ENCODE measurements at places on chromosomes 7 and 10.
A peak's percentile ranks its signal among the peaks of the same experiment; 100 is the strongest.

DNA sequence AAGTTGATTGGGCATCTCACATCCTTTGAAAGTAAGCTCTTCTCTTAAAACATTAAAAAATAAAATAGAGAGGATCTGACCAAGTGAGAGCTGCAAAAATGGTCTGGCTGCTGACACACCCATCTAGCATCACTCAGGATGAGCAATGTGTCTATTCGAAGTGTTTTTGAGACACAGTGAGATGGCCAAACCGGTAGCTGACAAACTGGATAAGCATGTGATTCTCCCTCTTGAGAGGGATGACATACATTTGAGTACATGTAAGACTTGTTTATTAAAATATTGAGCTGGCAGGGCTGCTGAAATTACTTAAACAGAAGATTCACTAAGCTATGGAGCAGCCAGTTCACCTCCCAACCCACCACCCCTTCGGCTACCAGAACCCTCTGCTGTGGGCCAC lies 333.9 kb downstream of the ADRA2A start:
- DNase-seq = no peak

GRCh38 chr10:124316326-124316725 lies 102.4 kb downstream of the OAT start:
- no peak for DNase-seq

DNA sequence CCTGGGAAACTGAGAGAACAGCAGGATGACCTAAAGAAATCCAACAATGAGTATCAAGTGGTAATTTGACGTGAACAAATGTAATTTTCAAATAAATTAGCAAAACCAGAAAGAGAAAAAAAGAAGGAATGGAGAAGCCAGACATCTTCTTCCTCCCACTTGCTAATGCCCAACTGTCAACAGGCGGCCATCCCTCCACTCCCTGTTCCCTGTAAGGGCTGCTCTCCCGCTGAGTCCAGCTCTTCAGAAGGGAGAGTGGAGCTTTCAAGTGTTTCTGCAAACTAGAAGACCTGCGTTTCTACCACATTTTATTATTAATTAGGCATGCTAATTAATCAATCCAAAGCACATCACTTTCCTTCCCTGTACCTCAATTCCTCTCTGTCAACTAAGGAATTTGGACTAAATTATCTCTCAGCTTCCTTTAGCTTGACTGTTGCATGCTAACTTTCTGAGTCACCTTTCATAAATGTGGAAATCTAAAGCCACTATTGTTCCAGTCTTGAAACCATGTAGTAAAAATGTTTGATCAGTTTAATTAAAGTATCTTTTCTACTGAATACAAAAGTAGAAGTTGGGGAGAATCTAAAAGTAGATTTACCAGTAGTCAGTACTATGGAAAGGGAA lies 48.4 kb upstream of the CUL1 start:
- no peak for DNase-seq

- DNase-seq = no peak
Observed at GRCh38 chr10:6711408-6711841, 131.3 kb upstream of the PRKCQ start.

- no peak for DNase-seq
Observed at GRCh38 chr10:86970162-86970981, 2.1 kb downstream of the ADIRF start.

GRCh38 chr7:24572393-24572996 lies 757 bp upstream of the PALS2 start:
- DNase-seq = peak; percentile 30

GRCh38 chr7:41576166-41576565 lies 126.7 kb downstream of the INHBA start:
- no peak for DNase-seq

GRCh38 chr10:47179291-47179647 lies 120.7 kb upstream of the GDF10 start:
- no peak for DNase-seq

GRCh38 chr10:123318516-123318915 lies 164.3 kb downstream of the BUB3 start:
- peak; percentile 26 for DNase-seq

GRCh38 chr7:121442845-121443244 lies 46.7 kb upstream of the FAM3C start:
- DNase-seq = peak; percentile 21

- DNase-seq = no peak
Observed at GRCh38 chr10:99827936-99828335, 45.5 kb downstream of the ABCC2 start.

DNA sequence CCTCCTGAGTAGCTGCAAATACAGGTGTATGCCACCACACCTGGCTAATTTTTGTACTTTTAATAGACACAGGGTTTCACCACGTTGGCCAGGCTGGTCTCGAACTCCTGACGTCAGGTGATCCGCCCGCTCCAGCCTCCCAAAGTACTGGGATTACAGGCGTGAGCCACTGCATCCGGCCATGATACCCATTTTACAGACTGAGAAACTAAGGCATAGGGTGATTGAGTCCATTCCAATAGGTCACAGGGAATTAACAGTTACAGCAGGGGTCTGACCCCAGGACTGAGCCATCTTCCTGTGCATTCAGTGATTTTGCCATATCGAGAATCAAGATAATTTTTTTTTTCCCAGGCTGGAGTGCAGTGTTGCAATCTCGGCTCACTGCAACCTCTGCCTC lies 12.3 kb upstream of the CTBP2 start:
- DNase-seq = no peak

- no peak for DNase-seq
Observed at GRCh38 chr10:79336739-79337138, 10.5 kb upstream of the PPIF start.

DNA sequence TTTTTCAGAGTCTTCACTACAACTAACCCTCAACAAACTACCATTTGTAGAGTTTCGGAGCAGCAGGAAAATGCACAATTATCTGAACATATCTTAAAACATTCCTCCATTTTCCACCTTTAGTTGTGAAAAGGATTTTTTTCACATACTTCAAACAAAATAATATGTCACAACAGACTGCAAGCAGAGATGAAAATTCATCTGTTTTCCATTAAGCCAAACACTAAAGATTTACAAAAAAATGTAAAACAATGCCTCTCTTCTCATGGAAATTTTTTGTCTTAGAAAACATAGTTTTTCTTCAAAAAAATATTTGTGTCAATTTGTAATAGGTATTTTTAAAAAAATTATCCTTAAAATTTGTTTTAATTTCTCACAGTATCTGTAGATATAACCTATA lies 98.9 kb downstream of the ARHGAP12 start:
- no peak for DNase-seq

DNA sequence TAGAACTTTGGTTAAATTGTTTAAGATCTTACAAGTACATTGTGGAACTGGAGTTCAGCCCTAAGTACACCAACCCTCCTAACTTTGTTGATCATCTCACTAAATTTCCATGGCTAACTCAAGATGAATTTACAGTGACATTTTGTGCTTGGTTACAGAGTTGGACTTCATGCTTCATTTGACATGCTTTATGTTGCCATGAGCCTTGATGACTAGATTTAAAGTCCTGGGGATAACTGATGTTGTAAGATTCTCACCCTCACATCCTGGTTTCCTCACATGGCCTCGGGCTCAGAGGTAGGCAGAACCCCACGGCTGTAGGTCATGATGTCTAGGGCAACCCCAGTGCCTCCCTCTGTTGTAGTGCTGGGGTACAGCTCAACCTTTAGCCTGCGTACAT lies 397.2 kb upstream of the IGFBP3 start:
- no peak for DNase-seq

- DNase-seq = no peak
Observed at GRCh38 chr10:97525086-97525485, 26.4 kb downstream of the UBTD1 start.

Data from activated CD4-positive, alpha-beta T cell treated with anti-CD3 and anti-CD28 coated beads for 48 hours (primary cell).